ENCODE measurements at places on chromosomes 1 and 21.
A peak's percentile ranks its signal among the peaks of the same experiment; 100 is the strongest.

DNA sequence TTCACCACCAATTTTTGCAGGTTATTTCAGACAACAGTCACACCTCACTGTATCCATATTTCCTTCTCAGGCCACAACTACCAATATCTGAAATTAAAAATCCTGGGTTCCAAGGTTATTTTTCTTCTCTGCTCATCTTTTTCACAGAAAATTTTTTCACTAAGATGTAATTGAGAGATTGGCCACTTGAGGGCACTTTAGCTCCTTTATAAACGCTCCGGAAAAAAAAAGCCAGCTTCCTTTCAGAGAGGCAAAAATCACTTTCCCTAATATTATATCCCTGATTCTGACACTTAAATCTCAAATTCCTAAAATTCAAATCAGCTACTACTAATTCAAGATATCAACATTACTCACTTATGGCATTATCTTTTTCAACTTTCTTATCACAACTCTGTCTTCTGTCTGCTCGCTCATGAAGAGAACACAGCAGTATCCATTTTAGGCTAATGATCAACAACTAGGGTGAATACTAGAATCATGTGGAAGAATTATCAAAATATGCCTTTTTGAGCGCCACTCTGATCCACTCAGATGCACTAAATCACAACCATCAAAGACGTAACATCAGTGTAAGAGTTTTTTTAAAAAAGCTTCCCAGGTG, 101.4 kb upstream of the RGS1 start:
- DNase-seq: no peak

DNA sequence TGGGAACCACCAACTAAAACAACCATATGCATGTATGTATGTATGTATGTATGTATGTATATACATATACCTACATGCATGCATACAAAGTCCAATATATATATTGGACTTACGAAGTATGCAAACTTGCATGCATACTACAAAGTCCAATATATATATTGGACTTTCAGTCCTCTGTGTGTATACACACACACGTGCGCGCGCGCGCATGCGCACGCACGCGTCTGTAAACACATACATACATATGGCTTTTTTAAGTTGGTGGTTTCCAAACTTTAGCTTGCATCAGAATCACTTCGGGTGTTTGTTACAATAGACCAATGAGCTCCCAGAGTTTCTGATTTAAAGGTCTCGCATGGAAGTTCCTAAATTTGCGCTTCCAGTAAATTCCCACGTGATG, 197.5 kb upstream of the C1orf87 start:
- no peak for DNase-seq

DNA sequence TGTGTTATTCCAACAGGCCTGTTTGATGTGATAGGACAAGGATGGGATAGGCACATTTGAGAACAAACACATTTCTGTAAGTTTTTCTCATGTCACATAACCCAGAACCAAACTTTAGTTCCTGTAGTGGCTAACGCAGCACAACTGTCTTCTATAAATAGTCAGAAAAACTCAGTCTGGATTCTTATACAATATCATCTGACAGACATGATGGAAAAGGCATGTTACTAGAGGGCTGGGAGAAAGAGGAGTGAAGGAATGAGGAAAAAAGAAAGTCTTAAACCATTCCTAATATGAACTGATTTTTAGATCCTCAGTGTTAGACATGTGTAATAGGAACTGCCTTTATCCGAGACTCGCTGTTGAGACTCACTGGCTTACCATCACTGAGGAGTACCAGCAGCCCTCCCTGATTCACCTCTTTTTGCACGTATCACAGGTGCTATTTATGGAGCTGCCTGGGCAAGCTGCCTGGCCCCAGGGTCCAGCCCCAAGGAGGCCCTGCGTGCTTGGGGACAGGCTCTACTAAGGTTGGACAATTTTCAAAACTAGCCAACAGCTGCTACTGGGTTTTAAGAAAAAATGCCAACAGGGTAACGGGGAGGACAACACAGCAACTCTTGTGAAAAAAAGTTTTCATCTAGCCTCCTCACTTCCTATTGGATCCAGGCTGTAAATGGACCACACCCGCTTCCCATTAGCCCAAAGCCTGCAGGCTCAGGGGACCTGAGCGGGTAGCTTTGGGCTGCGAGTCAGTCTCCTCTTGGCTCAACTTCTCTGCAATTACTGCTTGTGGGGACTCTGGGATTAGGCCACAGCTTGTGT, 30.7 kb upstream of the SERBP1 start:
- no peak for DNase-seq

DNA sequence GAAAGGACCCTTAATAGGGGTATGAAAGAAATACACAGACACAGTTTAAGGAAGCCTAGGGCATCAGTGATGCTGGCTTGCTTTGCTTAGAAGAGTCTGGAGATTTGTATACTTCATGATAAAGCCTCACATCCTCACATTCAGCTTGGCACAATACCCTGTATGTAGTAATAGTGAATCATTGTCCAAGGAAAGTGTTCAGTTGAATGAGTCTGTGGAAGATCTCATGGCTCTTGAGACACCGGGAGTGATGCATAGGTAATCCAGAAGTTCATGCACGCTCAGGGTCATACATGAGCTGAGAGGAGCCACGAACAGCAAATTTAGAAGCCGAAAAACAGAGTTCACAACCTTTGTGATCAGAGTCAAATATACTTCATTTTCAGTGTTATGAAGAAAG, 537.2 kb upstream of the TMPRSS15 start:
- no peak for DNase-seq

DNA sequence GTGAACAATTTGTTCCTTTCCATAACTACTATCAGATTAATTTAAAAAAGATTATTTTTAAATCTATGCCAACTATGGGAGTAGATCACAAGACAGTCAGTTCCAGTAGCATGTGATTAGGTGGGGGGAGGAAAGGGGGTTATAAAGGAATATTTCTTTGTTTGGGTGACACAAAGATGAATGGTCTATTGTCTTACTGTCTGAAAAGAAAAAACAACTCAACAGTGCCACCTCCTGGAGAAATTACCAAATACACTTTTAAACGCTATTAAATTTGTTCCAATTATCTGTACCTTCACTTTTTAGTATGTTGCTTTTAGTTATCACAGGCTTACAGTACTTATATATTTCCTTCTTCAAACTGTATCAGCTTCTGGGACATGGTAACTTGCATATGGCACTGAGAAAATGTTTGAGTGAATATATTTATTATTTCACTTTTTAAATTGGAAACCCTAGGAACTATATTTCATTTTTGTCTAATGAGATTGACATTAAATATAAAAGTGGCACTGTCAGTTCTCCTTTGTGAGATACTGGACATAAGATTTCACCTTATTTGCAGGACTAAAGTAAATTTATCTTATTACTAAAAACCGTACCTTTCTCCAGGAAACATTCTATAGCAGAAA, 1.7 kb upstream of the SORT1 start:
- DNase-seq: no peak

DNA sequence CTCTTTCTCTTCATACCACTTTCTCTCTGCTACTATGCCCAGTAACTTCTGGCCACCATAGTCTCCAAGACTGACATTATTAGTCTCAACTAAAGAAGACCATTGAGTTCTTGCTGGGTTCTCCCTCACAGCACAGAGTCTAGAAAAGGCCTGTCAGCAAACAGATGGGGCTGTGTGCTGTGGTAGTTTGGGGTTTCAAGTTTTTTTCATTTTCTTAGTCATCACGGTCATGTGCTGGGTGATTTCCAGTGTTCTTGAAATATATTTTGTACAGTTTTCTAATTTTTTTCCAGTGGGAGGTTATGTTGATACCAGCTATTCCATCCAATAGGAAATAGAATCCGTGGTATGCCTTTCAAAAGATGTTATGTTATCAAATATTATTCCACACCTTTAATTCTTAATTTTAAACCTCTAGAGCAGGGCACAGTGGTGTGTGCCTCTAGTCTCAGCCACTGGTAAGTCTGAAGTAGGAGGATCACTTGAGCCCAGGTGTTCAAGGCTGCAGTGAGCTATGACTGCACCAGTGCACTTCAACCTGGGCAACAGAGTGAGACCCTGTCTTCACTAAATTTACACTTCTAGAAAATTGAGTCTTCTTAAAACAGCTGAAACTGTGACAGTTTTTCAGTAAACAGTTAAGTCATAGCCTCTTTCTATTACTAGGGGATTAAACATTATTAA, 8.3 kb downstream of the CFHR2 start:
- no peak for DNase-seq

- DNase-seq: no peak
These were observed 80.8 kb downstream of the DYRK1A start for GRCh38 chr21:37447288-37447936.

DNA sequence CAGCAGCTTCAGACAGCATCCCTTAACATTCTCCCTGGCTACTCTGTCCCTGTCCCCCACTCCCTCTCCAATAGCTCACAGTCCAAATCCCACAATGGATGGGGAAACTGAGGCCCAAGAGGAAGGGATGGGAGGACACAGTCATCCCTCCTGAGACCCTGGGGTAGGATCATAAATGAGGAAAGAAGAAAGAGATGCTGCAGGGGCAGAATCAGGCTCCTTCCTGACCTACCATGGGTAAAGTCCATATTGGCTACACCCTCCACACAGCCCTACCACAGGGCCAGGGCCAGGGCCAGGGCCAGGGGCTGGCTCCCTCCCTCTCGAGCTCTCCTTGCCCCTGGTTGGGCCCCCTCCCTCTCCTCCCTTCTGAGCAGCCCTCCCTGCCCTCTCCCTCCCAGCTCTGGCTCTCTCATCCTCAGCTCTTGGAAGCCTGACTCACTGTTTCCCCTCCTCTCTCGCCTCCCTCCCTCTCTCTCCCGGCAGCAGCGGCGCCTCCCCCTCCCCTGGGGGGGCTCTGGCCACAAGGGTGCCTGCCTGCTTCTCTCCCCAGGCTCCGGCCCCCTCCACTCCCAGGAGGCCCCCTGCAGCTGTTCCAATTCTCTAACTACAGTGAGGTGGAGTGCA, 4.9 kb downstream of the AHDC1 start:
- DNase-seq: peak; percentile 44

GRCh38 chr21:39313042-39313570, 326 bp downstream of the BRWD1 start:
- DNase-seq: no peak

- DNase-seq: no peak
These were observed 79.8 kb upstream of the COX20 start for GRCh38 chr1:244755673-244756072.

GRCh38 chr1:60262701-60263100, 189.1 kb upstream of the C1orf87 start:
- DNase-seq: no peak

DNA sequence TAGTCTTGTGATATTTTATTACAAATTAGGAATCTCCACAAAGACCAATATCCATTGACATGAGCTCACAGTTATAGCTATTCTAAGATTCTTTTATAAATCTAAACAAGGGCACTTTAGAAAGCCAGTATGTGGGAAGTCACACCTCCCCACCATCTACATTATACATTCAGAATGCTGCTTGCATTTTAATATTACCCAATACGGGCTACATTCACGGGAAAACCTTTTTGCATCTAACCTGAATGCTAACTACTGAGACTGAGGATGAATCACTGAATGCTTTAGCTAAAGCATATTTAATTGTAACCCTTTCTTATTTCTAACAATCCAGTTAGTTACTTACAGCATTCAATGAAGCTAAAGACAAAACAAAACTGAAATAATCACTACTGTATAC, 53.1 kb downstream of the PCSK9 start:
- DNase-seq: no peak

GRCh38 chr1:245516284-245516759, 361.5 kb downstream of the KIF26B start:
- no peak for DNase-seq

DNA sequence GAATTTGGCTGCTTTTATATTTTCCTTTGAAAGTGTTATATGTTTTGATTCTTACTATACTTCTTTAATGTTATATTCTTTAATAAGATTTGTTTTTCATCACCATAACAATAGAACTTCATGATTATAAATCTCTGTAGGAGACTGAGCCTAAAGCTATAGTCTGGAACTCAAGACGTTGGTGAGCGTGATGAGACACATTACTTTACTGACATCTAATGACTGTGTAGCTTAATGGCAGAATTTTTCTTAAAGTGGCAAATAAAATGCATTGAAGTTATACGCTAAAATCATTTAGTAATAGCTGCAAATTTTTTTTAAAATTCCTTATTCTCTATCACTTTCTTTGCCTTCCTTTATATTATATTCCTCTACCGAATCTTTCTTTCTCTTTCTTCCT, 56.1 kb upstream of the HAO2 start:
- DNase-seq: no peak

- no peak for DNase-seq
These were observed 102.3 kb downstream of the CDC42BPA start for GRCh38 chr1:227215863-227216510.

DNA sequence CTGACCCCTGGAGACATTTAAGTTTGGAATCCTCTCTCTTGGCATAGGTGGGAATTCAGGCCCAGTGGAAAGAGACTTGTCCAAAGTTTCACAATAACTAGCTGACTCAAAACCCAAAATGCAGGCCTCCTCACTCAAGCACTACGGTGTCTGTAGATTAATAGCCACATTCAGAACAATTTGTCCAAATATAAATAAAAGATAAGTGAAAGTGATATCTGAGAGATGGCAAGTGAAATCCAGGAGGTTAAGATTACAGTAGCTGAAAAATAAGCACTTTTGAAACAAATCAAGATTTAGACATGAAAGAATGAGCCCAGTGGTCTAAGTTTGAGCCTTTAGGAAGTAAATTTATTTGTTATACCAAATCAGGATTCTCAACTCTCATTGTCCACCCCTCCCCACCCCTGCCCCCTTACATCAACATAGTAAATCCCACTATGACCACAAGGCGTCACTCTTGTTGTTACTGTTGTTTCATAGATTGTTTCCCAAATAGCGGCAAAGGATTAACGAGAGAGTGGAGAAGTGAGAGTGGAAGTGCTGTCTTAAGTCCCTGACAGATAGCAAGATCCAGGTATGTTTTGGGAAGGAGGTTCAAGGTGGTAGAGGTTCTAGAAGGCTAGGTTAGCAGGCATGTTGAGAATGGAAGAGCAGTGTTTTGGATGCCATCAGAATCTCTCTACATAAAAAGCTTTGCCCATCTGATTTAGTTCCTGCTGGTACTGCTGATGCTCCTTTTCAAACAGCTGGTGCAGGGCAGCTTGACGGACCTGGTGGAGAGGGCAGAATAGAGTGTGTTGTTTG, 7.1 kb upstream of the TPM3 start:
- no peak for DNase-seq

DNA sequence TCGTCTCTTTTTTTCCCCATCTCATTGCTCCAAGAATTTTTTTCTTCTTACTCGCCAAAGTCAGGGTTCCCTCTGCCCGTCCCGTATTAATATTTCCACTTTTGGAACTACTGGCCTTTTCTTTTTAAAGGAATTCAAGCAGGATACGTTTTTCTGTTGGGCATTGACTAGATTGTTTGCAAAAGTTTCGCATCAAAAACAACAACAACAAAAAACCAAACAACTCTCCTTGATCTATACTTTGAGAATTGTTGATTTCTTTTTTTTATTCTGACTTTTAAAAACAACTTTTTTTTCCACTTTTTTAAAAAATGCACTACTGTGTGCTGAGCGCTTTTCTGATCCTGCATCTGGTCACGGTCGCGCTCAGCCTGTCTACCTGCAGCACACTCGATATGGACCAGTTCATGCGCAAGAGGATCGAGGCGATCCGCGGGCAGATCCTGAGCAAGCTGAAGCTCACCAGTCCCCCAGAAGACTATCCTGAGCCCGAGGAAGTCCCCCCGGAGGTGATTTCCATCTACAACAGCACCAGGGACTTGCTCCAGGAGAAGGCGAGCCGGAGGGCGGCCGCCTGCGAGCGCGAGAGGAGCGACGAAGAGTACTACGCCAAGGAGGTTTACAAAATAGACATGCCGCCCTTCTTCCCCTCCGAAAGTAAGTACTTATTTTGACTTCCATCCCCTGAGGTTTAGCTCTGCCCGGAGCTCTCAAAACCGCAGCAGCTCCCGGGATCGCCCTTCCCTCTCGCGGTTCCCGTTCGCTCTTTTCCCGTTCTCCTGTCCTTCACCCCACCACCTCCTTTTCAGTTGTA, 1.5 kb downstream of the TGFB2 start:
- no peak for DNase-seq

All from fibroblast of skin of left quadriceps (primary cell).